ENCODE measurements at places on chromosomes 11 and 22.

GRCh38 chr22:22424210-22424800, 84.2 kb downstream of the ZNF280B start:
- DNase-seq: no peak

GRCh38 chr11:28674433-28675103, 566.4 kb downstream of the METTL15 start:
- DNase-seq: no peak

GRCh38 chr11:27902981-27903624, 202.8 kb upstream of the BDNF start:
- DNase-seq: no peak

DNA sequence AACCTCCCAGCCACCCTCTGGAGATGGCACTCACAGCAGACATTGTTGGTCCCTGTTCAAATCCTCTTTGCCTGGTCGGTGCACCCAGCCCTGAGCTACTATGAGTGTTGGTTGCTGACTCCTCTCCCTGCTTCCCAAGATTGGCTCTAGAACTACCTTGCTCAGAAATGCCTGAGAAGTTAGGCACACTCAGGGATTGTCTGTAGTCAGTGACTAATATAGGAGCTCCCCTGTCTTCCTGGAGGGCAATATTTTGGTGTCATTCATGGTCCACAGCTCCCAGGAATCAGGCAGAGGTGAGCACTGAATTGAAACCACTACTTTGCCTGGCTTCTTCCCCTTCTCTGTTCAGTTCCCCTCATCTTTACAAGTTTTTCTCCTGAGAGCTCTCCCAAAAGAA, 325.9 kb downstream of the MIAT start:
- no peak for DNase-seq

DNA sequence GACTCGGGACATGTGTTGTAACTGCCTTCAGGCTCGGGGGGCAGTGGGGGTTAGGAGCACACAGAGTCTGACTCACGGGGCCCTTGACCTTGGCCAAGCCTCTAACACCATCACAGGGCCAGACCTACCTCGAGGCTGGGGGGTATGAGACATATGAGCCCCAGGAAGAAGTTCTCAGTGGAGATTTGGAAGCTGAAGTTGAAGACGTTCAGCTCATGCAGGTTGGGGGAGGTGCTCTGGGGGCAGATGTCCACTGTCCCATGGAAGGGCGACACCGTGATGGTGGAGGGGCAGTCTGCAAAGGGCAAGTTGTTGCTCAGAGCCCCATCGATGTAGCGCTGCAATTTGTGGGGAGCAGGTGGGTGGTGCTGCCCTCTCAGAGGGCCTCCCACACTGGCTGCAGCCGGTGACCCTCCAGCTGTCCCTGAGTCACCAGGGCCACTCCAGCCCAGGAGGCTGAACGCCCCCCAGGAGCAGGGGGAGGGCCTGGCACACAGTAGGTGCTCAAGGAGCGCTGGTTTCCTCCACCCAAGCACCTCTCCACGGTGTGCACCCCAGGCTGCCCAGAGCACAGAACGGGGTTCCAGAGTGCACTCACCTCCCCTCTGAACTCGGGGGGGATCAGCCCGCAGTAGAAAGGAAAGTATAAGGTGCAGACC, 2.5 kb downstream of the PNPLA5 start:
- DNase-seq: no peak

- DNase-seq: no peak
These were observed 25.9 kb upstream of the FBLN1 start for GRCh38 chr22:45476814-45477213.

DNA sequence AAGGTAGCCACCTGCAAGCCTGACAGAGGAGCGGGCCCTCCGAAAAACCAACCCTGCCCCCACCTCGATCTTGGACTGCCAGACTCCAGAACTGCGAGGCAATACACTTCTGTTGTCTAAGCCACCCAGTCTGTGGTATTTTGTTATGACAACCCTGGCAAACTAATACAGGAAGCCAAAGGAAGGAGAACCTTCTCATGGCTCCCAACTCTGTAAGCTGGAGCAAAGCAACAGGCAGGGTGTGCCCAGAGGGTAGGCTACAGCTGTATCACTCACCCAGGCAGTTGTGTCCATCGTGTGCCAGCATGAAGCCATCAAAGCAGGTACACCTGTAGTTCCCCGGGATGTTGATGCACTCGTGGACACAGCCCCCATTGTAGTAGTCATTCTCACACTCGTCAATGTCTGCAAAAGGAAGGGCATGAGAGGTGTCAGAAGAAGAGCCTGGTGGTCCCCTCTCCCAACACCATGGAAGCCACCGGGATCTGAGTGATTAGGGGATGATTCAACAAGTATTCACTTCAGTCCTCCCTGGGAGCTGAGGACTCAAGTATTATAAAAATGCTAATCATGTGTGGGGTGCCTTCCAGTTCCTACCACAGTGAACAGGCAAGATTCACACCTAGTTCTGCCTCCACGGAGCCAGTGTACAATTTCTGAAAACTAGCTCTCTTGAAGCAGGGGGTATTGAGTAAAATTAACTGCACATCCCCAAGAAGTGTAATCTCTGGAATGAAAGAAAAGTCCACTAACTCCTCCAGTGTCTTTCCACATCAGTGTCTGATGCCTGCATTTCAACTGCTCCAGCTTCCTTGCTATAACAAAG, 23.3 kb downstream of the SCUBE1 start:
- no peak for DNase-seq

GRCh38 chr11:45294499-45294898, 8.4 kb upstream of the SYT13 start:
- no peak for DNase-seq

- no peak for DNase-seq
These were observed 1369.6 kb upstream of the RAG2 start for GRCh38 chr11:37967635-37968034.

- DNase-seq: no peak
These were observed 27.6 kb upstream of the MGAT3 start for GRCh38 chr22:39429186-39429585.

DNA sequence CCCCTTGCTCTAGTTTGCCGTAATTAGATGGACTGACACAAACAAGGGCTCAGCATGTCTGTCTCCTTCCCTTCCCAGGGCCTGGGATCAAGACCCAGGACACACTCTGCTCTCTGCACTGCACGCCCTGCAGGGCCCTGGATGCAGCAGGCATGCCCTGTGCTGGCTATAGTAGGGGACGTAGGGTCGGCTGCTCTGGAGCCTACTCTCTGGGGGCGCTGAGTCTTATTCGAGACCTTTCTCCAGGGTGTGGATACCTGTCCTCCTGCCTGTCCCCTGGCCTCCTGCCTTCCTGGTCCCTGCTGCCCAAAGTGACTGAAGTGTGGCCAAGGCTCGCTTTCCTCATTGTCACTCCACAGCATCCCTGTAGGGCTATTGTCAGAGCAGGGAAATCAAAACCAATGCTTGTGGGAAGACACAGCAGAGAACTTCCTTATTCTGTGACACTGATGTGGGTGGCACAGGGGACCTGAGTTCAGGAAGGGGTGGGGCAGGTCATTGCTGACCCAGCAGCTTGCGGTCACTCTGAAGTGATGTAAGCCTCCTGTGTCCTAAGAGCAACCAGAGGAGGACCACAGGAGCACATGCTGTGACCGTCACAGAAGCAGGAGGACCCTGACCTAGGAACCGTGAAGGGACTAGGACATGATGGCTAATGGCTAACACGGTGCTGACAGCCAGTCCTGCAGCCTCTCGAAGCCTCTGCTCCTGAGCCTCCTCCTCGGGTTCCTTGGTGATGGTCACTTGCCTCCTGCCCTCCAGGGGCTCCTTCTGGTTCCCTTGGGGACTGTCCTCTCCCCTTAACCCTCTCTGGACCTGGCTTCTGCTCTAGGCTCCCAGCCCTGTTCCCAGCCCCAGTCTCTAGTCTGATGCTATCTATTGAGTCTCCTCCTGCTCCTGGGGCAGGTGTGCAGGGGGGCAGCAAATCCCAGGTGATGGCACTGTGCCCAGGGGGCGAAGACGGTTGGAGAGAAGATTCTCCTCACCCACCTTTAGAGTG, 10.3 kb downstream of the APOBEC3A start:
- no peak for DNase-seq

DNA sequence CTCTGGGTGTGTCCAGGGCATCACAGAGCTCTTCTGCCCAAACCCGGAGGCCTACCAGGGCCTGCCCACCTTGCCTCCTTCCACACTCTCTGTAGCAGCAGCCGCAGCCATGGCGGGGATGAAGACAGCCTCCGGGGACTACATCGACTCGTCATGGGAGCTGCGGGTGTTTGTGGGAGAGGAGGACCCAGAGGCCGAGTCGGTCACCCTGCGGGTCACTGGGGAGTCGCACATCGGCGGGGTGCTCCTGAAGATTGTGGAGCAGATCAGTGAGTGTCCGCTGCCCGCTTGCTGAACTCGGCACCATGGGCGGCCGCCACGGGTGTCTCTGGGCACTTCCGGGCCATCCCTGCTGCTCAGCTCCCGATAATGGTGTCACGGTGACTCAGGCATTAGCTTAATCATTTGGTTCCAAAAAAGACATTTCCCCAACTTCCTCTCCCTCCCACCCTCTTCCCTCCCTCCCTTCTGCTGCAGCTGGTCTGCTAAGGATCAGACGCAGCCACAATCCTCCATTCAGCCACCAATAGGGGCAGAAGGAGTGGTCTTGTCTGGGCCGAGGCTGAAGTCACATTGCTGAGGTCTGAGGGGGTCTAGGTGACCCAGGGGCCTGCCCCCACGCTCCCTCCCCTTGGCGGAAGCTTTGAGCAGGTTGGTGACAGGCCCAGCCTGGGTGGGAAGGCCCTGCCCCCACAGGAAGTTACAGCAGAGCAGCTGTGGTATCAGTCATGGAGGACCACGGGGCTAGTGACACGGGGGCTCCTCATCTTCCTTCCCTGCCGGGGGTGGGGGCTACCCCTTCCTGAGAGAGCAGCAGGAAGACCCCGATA, 950 bp downstream of the FERMT3 start:
- DNase-seq: peak; percentile 29

GRCh38 chr11:128242451-128242850, 344.9 kb downstream of the ETS1 start:
- no peak for DNase-seq

DNA sequence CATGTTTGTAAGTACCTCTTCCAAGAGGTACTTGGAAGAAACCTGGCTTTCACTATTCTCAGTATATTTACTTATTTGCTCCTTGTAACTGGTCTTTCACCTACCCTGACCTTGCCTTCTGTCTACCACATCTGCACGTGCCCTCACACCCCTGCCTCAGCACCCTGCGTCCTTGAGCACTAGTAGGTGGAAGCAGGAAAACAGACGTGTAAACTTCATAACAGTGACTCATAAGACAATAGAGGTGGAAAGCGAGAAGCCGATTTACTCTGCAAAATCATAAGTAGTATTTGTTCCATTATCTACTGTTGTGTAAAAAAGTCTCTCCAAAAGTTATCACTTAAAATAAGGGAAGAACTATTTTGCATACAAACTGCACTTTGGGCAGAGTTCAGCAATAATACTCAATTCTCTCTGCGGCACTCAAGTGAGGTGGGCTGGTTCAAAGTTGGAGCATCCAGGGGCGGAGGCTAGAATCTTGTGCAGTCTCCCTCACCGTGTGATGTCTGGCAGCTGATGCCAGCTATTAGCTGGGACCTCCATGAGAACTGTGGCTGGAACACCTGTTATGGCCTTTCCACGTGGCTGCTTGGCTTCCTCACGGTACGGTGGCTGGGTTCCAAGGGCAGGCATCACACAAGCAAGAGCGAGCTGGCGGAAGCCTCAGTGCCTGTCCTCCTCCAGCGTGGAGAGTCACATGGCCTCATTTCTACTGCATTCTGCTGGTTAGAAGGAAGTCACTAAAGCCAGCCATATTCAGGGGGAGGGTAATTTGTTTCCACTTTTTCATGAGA, 30.4 kb downstream of the PACS1 start:
- peak; percentile 17 for DNase-seq

DNA sequence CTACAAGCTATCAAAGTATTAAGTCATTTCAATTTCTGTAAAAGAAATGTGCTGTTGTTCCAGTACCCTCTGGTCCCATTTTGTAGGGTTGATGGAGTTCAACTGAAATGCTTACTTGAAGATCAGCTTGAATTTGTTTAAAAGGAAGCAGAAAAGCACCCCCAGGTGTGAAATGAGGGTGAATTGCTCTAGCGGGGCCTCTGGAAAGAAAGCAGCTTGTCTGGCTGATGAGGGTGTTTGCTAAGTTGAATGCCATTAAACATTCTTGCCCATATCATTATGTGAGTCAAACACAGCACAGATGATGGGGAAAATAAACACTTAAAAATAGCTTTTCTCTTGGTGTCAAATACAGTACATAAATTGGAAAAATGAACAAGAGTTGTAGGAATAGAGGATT, 280.3 kb downstream of the RAB38 start:
- no peak for DNase-seq

DNA sequence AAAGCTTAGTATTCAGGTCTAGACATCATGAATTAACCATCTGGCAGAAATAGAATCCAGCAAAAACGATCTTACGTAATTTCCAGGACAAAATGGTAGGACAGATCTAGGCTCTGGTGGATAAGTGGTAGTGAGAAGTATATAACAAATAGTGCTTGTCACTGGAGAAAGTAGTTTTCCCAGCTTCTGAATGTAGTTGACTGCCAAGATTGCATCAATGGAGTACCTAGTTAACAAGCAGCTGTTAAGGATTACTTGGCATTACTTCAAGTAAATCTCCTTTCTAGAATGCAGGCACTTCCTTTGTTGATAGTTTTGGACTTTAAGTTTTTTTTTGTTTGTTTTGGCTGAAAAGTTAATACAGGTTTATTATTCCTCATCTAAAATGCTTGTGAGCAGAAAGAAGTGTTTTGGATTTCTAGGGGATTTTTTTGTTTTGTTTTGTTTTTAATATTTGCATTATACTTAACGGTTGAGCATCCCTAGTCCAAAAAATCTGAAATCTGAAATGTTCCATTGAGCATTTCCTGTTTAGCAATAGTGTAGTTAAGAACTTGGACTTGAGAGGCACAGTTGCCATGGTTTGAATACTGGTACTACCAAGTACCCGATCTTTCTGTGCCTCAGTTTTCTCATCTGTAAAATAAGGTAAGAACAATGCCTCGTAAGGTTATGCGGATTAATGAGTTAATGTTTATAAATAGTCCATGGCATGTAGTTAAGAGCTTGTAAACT, 20.3 kb downstream of the FAM118B start:
- no peak for DNase-seq
